ENCODE measurements at places on chromosomes 7 and 10.

- no peak for DNase-seq
Observed at GRCh38 chr10:78802431-78802830, 266.3 kb upstream of the ZMIZ1 start.

- no peak for DNase-seq
Observed at GRCh38 chr7:110592557-110592956, 498.4 kb upstream of the LRRN3 start.

DNA sequence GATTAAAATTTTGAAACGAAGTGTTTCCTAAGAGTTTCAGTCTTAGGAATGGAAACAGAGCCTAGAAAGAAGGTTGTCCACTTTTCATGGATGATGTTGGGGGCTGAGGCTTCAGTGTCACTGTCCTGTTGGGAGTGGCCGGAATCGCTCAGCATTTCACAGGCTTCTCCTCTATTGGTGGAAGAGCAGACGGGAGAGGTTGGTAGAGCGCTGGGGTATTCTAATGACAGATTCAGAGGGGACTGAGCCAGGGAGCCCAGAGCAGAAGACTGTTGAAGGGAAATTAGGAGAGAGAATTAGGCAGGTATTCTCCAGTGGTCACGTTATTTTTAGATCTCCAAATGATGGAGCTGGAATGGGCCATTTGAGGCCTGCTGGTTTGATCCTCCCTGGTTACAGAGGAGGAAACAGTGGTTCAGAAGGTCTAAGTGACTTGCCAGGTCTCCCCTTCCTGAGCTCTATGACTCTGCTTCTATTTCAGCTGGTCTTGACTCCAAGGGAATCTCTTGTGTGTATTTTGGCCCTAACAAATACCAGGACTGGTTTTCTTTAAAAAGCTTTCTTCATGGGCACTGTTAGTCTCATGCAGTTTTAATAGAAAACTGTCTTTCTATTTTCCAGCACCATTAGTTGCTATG, 35.7 kb upstream of the EEPD1 start:
- DNase-seq: no peak

- DNase-seq: no peak
Observed at GRCh38 chr10:15620836-15621515, 98.7 kb downstream of the ITGA8 start.

DNA sequence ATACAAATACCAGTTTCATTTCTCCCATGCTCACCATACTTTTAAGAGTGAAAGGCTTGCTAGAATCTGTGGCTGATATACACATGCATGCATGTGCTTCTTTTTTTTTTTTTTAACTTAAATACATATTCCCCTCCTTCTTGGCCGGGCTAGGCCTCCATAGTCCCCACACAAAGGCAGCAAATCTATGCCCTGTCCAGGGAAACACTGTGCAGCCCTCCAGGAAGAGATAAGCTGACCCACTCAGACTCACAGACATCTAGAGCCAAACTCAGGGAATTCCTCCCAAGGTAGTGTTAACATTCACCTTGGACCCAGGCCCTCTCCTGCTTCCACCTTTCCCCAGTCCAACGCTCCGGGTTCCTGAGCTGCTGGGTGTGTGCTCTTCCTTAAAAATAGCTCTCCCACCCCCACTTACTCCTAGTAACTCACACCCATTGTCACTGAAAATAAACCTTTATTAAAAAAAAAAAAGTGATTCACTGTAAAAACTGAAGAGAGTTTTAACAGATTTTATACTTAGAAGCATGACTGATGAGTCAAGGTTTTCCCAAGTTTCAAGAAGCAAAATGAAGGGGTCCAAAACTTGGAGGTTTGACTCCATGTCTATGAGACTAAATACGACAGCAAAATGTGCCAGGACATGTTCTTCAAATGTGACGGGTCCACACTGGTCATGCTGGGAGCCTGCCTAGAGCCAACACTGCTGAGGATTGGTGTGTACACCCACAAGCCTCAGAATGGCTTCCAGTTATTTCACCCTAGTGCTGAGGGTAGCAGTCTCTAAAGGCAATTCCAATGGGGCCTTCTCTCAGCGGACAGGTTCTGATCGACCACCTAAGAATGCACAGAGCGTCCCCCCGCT, 159.5 kb downstream of the GLI3 start:
- no peak for DNase-seq

DNA sequence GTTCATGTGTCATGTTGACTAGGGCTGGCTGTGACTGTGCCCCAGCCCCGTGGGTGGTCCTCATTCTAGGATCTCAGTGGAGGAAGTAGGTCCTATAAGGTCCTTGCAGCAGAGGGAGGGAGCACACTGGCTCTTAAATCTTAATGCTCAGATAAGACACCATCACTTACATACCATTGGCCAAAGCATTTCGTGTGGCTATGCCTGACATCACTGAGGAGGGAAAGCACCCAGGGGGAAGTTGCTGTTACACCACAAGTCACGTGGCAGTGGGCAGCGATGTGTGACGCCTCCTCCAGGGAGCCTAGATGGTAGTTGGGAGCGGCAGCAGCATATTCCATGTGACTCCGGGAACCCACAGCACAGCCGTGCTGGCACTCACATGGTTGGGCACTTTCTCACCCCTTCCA, 224.7 kb upstream of the SH2B2 start:
- no peak for DNase-seq

- DNase-seq: no peak
Observed at GRCh38 chr7:26180792-26181198, 19.8 kb downstream of the HNRNPA2B1 start.

GRCh38 chr10:6514844-6515780, 65.0 kb downstream of the PRKCQ start:
- DNase-seq: no peak

GRCh38 chr10:75283078-75283670, 47.4 kb upstream of the COMTD1 start:
- no peak for DNase-seq

DNA sequence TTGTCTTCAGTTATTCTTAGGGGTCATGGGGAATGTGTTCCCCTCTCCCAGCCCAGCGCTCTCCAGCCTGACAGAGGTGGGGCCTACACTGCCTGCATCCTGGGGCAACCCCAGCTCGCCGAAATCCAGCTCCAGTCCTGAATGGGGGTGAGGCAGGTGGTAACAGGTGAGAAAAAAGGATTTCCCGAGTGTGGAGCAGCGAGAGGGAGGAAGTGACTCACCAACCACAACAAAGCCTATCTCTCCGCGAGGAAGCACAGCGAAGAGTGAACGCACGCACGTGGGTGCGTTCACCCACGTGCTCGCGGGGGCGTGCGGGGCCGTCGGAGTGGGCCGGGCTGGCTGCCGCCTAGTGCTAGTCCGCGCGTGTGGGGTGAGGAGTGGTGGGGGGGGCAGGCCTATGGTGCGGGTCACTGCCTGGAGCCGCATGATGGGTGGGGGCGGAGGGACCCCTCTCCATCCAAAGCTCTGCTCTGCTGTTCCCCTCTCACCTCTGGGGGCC, 855 bp upstream of the PALD1 start:
- peak; percentile 83 for DNase-seq

DNA sequence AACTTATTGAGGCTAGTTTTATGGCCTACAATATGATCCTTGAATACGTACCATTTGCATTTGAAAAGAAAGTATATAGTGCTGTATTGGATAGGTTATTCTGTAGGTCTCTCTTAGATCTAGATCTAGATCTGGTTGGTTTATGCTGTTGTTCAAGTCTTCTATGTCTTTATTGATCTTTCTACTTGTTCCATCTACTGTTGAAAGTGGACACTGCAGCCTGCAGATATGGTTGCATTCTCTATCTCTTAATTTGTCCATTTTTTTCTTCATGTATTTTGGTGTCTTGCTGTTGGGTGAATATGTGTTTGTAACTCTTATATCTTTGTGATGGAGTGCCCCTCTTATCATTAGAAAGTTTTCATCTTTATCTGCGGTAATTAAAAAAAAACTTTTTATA, 139.4 kb upstream of the PCDH15 start:
- no peak for DNase-seq

- DNase-seq: peak; percentile 39
Observed at GRCh38 chr7:127850195-127850594, 181.0 kb downstream of the LRRC4 start.

GRCh38 chr7:101884671-101885596, 67.5 kb downstream of the CUX1 start:
- DNase-seq: peak; percentile 17

- no peak for DNase-seq
Observed at GRCh38 chr7:48180981-48181380, 9.7 kb downstream of the ABCA13 start.

- no peak for DNase-seq
Observed at GRCh38 chr10:115129752-115130151, 36.6 kb downstream of the ATRNL1 start.

DNA sequence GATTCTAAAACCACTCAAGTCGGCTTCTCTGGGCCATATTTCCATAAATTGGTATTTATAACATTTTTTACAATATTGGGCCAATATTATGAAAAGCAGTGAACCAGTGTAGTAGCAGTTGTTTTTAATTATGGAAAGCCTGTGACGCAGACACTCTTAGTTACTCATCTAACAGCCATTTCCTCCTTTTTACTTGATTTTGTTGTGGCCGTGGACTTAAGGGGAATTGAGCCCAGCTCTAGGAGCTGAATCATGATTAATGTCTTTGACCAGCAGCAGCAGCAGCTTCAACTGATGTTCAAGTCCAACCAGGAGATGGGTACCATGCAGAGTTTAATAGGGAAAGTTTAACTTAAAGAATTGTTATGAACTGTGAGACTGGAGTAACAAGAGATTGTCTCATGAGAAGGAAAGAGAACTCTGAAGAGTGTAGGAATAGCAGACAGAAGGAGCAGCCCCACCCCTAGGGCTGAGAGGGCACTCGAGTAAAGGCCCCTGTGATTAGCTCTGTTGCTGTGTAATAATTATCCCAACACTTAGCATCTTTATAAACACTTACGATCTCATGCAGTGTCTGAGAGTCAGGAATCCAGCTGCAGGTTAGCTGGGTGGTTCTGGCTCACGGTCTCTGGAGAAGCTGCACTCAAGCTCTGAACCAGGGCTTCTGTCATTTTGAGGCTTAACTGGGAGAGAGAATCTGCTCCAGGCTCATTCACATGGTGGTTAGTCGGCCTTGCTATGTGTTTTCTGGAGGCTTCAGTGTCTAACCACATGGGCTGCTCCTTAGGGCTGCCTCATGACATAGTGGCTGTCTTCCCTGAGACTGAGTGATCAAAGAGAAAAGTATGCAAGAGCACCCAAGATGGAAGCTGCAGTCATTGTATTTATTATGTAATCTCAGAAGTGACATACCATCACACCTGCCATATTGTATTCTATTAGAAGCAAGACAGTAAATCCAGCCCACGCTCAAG, 4.6 kb downstream of the LANCL2 start:
- DNase-seq: no peak

DNA sequence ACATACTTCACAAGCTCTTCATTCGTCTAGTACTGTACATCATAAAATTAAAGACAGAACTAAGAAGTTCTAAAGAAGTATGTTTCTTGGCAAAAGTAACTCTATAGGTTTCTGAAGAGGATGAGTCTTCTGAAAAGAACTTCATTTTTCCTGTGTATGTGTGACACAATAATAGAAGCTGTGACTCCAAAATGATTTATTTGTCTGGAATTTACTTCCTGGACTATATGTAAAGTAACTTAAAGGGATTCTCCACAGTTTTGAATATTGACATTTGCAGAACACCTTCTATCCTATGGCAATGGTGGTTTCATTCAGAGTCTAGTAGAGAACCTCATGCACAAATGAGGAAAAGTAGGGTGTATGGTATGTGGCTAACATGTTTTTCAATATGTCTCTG, 19.8 kb upstream of the CLDN12 start:
- DNase-seq: no peak

DNA sequence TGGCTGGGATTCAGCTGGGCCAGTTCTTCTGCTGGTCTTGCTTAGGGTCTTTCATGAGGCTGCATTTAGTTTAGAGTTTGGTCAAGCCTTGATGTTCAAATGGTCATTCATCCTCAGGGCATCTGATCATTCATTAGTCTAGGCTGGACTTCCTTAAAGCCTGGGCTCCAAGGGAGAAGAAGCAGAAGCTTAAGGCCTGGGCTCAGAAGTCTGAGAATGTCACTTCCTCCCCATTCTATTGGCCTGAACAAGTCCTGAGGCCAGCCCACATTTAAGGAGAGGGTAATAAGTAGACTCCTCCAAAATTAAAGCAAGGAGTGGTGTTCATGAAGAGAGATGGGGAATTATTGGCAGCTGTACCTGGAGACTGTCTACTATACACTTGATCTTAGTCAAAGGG, 193.2 kb upstream of the HABP2 start:
- no peak for DNase-seq

DNA sequence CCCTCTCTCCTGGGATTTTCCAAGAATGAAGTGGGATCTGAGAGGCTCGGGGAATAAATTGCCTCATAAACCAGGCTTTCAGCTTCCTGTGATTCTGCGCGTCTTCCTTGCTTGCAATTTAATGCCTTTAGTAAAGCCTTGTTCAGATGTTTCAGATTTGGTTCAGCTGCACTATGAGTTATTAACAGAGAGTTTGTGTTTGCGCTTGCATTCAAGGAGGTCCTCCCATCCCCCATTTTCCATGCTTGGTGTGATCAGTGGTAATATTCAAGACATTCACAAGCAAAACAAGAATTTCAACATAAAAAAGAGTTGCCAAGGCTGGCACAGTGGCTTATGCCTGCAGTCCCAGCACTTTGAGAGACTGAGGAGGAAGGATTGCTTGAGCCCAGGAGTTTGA, 1068.9 kb downstream of the TYW1 start:
- DNase-seq: no peak

DNA sequence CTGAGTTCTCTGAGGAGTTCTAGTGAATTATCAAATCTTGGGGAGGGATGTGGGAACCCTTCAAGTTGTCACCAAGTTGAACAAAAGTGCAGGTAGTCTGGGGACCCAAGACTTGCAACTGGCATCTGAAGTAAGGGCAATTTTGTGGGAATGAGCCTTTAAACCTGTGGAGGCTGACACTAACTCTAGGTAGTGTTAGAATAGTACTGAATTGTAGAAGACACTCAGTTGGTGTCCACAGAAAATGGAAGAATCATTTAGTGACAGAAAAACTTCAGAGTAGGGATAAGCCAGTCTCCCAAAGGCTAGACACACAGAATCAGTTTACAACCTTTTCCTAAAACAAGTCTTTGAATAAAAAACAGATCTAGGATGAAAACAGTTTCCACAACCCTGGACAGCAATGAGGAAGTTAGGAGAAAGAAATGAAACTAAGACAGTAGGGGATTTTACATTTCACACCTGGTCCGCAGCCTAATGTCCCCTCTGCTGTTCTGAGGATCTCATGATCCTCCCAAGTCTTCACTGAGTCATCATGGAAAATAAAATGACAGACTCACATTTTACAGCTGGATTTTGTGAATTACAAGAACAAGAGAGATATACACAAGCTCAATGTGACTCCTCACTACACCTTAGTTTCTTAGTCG, 23.0 kb upstream of the ING3 start:
- DNase-seq: no peak

GRCh38 chr10:124917428-124918190, 24.3 kb upstream of the ZRANB1 start:
- DNase-seq: peak; percentile 39

Data from stimulated activated naive CD8-positive, alpha-beta T cell treated with anti-CD3 and anti-CD28 coated beads, Interleukin-15, amount 100 ng/mL, for 72 hours (primary cell).